ENCODE measurements at places on chromosomes 5 and 9. TPM values are rescaled to one million over a fixed set of nuclear protein-coding genes. Genes with fewer than 3 reads are reported as not detected.
A peak's percentile ranks its signal among the peaks of the same experiment; 100 is the strongest.

MOB3B gene
- total RNA-seq, result under 0.01 TPM

- H3K4me3 ChIP-seq, result no peak overlapping the region
- no peak overlapping the region for H3K27ac ChIP-seq
- H3K4me1 ChIP-seq, result no peaks in the 10 kb centered on the region
- peak; percentile 88 for DNase-seq
- H3K36me3 ChIP-seq, result no peaks in the 10 kb centered on the region
These were observed 531 bp downstream of the TMEM210 start for GRCh38 chr9:137171149-137171900.

- H3K27me3 ChIP-seq, result no peaks in the 10 kb centered on the region
- H3K4me1 ChIP-seq, result peaks cover 32% of the 10 kb centered on the region
- DNase-seq, result no peak
- H3K4me3 ChIP-seq, result peak overlapping the region; percentile 92
- peaks cover 24% of the 10 kb centered on the region for H3K36me3 ChIP-seq
- H3K27ac ChIP-seq, result peak overlapping the region; percentile 99
These were observed 11.8 kb downstream of the ITGA1 start for GRCh38 chr5:52799358-52799982.

- DNase-seq, result peak; percentile 63
- no peak overlapping the region for H3K27ac ChIP-seq
- peaks cover 14% of the 10 kb centered on the region for H3K4me1 ChIP-seq
- H3K4me3 ChIP-seq, result no peak overlapping the region
- no peaks in the 10 kb centered on the region for H3K27me3 ChIP-seq
These were observed 1.9 kb downstream of the B4GALT7 start for GRCh38 chr5:177601577-177602457.

DNA sequence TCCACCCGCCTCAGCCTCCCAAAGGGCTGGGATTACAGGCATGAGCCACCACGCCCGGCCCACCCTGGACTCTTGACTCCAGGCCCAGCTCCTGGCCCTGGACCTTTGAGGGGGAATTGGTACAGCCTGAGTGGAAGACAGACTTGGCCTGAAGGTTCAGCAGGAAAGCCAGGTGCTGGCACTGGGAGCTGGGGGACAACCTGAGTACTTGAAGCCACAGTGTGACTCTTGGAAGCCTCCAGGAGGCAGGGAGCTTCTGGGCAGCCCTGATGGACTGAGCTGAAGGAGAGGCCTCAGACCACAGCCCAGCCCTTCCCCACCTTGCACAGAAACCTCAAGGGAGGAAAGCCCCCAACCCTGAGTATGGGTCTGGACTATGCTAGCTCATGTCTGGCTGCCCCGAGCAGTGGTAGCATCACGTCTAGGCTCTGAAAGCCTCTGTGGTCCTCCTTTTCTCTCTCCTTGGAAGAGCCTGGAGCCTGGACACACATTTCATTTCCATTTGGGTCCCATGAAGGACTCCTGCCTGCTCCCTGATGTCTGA is 54.1 kb downstream of the RASGEF1C start:
- DNase-seq, result peak; percentile 23
- peaks cover 8% of the 10 kb centered on the region for H3K27me3 ChIP-seq
- H3K36me3 ChIP-seq, result no peaks in the 10 kb centered on the region
- H3K4me3 ChIP-seq, result no peak overlapping the region

DNA sequence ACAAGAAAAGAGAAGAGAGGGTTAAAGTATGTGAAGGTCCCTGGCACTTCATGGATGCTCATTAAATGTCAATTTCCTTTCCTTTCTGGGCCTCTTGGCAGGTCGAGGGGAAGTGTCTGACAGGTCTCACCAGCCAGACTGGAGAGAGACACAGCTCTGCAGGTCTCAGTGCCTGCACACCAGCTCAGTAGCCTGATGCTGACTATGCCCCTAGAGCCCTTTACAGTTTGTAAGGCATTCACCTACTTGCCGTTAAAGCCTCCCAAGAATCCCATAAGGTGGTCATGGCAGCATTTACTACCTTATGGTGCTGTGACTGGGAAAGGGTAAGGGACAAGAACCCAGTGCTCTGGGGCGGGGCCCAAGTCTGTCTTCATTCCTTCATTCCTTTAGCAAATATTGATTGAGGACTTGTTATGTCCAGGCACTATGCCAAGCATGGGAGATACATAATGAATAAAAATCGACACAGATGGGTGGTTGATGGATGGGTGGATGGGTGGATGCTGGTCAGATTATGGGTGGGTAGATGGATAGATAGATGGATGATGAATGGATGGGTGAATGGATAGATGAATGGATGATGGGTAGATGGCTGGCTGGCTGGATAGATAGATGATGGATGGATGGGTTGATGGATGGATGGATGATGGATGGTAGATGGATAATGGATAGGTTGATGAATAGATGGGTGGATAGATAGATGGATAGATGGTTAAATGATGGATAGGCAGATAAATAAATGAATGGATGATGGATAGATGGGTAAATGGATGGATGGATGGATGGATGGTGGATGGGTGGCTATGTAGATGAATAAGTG is 21.3 kb upstream of the KIF12 start:
- H3K36me3 ChIP-seq, result no peaks in the 10 kb centered on the region
- peaks cover 30% of the 10 kb centered on the region for H3K27me3 ChIP-seq
- peak; percentile 17 for DNase-seq
- H3K4me3 ChIP-seq, result no peak overlapping the region
- no peak overlapping the region for H3K27ac ChIP-seq

DNA sequence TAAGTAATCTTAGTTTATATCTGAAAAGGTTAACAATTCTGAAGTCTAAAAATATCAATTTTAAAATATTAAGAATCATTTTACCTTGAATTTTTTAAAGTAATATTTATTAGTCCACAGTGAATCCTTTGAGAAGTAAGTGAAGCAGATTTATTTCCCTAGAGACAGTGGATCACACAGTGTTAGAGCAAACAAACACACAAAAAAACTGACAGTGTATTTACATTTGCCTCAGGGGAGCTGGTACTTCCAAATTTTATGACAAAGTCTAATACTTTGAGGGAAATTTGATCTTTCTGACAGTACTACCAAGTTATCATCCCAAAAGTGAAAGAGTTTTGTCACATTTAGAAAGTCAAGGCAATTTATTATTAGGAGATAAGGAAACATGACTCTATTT is 1750.6 kb upstream of the CDH9 start:
- H3K36me3 ChIP-seq, result no peaks in the 10 kb centered on the region
- no peaks in the 10 kb centered on the region for H3K27me3 ChIP-seq
- H3K27ac ChIP-seq, result no peak overlapping the region
- H3K4me3 ChIP-seq, result no peak overlapping the region
- H3K4me1 ChIP-seq, result no peaks in the 10 kb centered on the region

- no peak overlapping the region for H3K27ac ChIP-seq
- H3K27me3 ChIP-seq, result no peaks in the 10 kb centered on the region
- no peaks in the 10 kb centered on the region for H3K4me1 ChIP-seq
- no peak overlapping the region for H3K4me3 ChIP-seq
- H3K36me3 ChIP-seq, result no peaks in the 10 kb centered on the region
These were observed 351.7 kb downstream of the IRX2 start for GRCh38 chr5:2399804-2400203.

GRCh38 chr5:107219993-107220392 is 450.7 kb downstream of the EFNA5 start:
- H3K27ac ChIP-seq, result no peak overlapping the region
- no peak overlapping the region for H3K4me3 ChIP-seq
- no peaks in the 10 kb centered on the region for H3K27me3 ChIP-seq
- no peaks in the 10 kb centered on the region for H3K36me3 ChIP-seq
- DNase-seq, result no peak

DNA sequence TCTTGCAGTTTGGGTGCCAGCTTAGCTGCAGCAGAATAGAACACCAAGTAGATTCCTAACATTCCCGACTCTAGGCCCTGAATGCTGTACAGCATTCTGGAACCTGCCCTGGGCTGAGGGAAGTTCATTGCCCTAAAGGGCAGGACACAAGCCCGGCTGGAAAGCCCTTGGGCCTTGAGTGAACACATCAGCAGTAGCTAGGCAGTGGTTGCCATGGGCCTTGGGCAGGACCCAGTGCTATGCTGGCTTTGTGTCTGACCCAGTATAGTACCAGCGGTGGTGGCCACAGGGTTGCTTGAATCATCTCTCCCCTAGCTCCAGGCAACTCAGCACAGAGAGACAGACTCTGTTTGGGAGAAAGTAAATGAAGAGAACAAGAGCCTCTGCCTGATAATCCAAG is 137.8 kb downstream of the AGTPBP1 start:
- DNase-seq, result no peak
- H3K4me3 ChIP-seq, result no peak overlapping the region
- no peaks in the 10 kb centered on the region for H3K27me3 ChIP-seq

DNA sequence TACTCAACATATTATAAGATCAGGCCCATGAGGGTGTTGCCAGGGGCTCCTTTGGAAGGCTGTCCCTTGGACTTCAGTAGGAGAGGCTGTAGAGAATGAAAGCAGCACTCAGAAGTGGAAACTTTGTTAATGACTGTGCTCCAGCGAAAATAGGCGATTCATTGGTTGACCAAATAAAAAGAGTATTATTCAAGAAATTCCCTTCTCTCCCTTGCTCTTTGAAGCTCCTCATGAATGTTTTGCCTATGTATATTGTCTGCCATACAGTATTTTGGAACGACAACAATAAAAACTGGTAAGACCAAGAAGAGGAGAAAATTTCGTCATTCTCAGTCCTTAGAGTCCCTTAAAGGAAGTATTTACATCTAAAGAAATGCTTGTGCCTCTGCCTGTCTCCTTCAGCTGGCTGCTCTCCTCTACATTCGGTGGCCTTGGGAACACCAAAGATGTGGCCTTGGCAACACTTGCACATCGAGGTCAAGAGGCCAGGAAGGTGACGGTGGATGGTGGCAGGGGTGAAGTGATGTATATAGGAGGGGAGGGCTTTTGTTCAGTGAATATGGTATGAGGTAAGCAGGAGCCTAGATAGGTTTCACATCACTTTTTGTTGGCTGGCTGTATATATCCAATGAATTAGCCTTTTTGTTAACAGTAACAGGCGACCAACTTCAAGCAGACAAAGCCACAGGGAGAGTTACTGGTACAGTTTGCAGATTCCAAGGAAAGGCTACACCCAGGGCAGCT is 95.0 kb upstream of the ACTBL2 start:
- H3K4me1 ChIP-seq, result no peaks in the 10 kb centered on the region
- H3K4me3 ChIP-seq, result no peak overlapping the region
- H3K27ac ChIP-seq, result no peak overlapping the region
- no peaks in the 10 kb centered on the region for H3K36me3 ChIP-seq

DNA sequence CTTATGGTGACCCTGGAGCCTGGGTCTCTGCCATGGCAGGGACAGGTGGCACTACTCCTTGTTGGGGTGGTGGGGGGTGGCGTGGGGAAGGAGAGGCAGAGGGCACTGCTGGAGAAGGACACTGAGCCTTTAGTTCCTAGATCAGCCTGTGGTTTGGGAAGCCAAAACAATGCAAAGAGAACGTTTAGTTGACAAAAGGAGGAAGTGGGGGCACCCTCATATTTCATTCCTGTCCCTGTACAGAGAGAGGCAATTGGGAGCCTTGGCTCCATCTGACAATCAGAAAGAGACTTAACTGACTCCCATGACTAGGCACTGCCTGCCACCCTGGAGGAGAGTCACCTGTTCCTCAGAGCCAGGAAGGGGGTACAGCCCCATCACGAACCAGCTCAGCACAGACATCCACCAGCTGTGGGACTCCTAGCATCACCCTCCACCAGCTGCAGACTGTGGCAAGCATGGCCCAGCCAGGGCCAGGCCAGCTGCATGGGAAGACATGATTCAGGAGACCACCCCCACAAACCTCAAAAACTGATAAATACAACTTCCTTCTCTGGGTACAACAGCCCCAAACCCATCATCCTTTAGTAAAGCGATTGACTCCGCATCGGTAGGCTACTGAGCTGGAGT is 257.5 kb downstream of the HSPA4 start:
- no peak overlapping the region for H3K27ac ChIP-seq
- no peaks in the 10 kb centered on the region for H3K27me3 ChIP-seq
- no peaks in the 10 kb centered on the region for H3K36me3 ChIP-seq
- DNase-seq, result no peak

DNA sequence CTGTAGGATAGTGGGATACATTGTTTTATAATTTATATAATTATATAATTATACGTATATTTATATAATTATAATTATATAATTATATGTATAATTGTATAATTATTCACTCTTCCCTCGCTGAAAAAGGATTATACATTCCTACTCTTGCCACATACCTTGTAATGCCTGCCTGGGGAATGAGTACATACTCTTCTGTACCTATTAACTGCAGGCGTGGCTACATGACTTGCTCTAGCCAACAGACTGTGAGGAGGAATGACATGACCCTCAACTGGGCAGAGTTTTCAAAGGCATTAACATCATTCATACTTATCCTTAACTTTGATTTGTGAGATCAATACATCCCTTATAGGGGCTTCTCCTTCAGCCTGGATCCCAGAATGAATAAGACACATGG is 19.1 kb downstream of the ERMP1 start:
- no peak overlapping the region for H3K4me3 ChIP-seq
- no peaks in the 10 kb centered on the region for H3K27me3 ChIP-seq
- no peaks in the 10 kb centered on the region for H3K4me1 ChIP-seq
- no peak for DNase-seq
- no peaks in the 10 kb centered on the region for H3K36me3 ChIP-seq
- H3K27ac ChIP-seq, result no peak overlapping the region

- H3K4me3 ChIP-seq, result no peak overlapping the region
- H3K27me3 ChIP-seq, result no peaks in the 10 kb centered on the region
- no peak for DNase-seq
- peaks cover 8% of the 10 kb centered on the region for H3K4me1 ChIP-seq
- no peaks in the 10 kb centered on the region for H3K36me3 ChIP-seq
These were observed 179.1 kb upstream of the SLC24A2 start for GRCh38 chr9:19967888-19968459.

DNA sequence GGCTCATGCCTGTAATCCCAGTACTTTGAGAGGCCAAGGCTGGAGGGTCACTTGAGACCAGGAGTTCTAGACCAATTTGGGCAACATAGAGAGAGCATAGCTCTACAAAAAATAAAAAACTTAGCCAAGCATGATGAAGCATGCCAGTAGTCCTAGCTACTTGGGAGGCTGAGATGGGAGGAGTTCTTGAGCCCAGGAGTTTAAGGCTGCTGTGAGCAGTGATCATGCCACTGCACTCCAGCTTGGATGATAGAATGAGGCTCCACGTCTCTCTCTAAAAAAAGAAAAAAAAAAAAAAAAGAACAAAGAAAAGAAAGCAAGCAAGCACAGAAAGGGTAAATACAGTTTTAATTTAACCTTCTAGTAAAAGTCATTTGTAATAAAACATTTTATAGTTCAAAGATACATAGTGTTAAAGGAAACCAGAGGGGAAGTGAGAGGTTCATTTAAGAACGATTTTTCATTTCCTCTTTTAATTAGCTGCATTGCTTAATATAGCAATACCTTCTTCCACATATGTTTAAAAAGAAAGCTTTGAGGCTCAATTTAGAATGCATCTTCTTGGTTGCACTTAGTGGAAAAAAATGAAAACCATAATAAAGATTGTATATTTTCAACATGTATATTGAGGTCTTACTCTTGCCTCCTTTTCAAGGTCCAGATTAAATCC is 14.9 kb downstream of the GAPT start:
- H3K4me3 ChIP-seq, result no peak overlapping the region
- no peak overlapping the region for H3K27ac ChIP-seq
- H3K27me3 ChIP-seq, result no peaks in the 10 kb centered on the region
- H3K36me3 ChIP-seq, result no peaks in the 10 kb centered on the region
- DNase-seq, result no peak
- H3K4me1 ChIP-seq, result no peaks in the 10 kb centered on the region

GRCh38 chr5:140267201-140267540 is 35.7 kb downstream of the PFDN1 start:
- H3K27me3 ChIP-seq, result no peaks in the 10 kb centered on the region
- no peak for DNase-seq
- H3K4me1 ChIP-seq, result peaks cover 4% of the 10 kb centered on the region
